ENCODE measurements at places on chromosomes 16 and 17.

GRCh38 chr17:77423589-77424451 is 283.1 kb downstream of the SEC14L1 start:
- no peak for DNase-seq

DNA sequence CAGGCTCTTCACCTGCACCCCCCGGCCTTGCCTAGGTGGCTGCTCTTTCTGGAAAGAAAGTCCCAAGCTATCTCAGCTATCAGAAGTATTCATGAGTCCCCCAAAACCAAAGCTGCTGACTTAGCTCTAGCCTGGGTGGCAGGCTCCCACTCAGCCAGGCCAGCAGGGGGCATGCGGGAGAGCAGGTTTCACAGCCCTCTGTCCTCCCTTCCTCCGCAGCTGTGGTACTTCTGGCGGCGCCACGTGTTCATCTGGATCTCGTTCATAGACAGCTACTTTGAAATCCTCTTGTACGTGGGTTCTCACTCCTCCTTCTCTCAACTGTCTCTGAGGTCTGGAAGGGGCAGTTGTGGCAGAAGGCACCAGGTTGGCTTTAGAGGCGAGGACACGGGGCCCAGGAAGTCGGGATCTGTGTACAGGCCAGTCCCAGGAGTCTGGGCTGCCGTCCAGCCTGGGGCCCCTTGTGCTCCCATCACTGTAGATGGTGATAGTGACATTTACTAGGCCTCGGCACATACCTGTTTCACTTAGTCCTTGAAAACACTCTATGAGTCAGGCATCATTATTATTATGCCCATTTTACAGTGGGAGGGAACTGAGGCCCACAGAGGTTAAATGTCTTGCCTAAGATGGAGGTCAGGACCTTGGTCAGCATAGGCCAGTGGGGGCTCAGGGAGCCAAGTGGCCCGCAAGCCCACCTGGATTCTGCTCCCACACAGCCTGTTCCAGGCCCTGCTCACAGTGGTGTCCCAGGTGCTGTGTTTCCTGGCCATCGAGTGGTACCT is 12.9 kb downstream of the TRPV2 start:
- DNase-seq = no peak

DNA sequence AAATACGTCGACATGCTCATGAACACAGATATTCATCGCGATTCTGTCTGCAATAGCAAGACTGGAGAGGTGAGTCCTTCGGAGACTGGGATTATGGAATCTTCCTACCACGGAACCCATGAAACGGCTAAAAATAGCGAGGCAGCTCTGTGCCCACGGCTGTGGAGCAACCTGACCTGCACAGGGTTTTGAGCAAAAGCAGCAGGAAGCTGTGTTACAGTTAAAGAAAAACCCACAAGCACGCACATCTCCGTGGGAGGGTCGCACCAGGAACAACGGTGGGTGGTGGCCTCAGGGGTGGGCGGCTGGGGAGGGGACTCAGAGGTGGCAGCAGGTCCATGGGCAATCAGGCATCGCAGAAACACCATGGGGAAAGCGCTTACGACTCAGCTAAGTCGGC is 24.8 kb downstream of the SLC38A10 start:
- no peak for DNase-seq

DNA sequence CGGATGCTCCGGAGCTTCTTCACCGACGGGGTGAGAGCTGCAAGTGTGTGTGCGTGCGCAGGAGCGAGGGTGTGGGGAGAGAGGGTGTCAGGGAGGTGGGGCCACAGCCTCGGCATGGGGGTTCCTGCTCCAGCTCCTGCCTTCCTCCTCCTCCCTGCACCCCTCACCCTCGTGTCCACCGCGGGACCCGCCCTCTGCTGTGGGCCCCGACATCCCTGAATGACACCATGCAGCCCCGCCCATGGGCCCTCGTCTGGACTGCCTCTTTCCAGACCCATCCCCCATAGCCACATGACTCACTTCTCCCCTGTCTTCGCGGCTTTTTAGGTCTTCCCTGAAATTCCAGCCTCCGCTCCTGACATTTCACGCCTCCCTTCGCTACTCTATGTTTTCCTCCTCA is 41.6 kb downstream of the ARHGAP23 start:
- DNase-seq = no peak

GRCh38 chr17:67328026-67328425 is 38.4 kb downstream of the PSMD12 start:
- no peak for DNase-seq

DNA sequence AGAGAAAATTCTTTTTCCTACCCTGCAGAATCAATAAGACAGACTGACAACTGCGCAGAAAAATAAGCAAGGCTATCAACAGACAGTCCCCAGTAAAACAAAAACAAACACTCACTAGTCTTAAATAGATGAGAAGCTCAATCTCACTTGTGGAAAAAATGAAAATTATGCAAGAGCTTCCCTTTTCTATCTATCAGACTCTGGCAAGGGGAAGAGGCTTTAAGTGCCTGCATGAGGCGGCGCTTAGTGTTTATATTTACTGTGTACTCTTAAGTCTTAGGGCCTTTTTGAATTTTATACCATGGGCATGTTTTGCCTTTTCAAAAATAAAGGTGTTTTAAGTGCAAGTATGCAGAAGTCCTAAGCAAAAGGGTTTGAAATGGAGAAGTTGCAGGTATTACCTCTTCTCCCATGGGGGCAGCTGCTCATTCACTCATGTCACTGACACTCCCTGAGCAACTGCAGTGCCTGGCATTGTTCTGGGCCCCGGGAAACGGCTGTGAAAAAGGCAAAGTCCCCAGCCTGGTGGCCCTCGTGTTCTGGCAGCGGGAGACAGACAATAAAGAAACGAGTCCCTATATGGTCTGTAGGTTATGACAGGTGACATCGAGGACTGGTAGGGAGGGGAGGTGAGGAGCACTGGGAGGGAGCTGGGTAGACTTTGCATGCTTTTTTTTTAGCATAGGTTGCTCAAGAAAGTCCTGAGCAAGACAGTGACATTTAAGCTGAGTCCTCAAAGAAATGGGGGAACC is 35.2 kb downstream of the HSBP1 start:
- no peak for DNase-seq

DNA sequence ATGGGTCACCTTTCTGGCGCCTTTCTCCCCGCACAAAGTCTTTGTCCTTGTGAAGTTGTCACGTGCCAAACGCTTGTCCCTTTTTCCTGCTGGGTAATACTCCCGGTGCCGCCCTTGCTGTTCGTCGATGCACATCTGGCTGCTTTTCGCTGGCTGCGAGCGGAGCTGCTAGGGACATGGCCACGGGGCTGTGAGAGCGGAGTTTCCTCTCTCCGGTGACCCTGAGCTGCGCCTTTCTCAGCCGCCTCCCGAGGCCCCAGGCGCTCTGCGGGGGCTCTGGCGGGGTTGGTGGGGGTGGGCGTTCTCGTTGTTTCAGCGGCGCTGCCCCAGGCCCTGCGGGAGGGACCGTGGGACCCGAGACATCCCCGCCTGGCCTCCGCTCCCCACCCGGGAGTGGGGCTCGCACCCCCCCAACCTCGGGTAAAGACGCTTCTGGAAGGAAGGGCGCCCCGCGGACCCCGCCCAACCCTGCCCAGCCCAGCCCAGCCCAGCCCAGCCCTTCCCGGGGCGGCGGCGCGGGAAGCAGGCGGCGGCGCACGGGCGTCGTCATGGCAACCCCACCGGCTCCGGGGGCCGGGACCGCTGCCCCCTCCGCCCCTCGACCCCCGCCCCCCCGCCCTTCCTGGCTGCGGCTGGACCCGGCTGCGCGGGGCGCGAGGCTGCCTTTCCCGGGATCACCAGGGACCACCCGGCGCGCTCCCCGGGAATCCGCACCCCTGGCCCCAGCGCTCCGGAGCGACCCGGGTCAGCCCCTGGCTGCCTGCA is 12.3 kb downstream of the CHMP6 start:
- DNase-seq = no peak

Measured in CD4-positive, alpha-beta T cell (primary cell).